SK-N-SH treated with all-trans-retinoic acid at 6 μM for 48 hours (cell line): ENCODE measurements at places on chromosomes 2 and 18.
A peak's percentile ranks its signal among the peaks of the same experiment; 100 is the strongest.

DNA sequence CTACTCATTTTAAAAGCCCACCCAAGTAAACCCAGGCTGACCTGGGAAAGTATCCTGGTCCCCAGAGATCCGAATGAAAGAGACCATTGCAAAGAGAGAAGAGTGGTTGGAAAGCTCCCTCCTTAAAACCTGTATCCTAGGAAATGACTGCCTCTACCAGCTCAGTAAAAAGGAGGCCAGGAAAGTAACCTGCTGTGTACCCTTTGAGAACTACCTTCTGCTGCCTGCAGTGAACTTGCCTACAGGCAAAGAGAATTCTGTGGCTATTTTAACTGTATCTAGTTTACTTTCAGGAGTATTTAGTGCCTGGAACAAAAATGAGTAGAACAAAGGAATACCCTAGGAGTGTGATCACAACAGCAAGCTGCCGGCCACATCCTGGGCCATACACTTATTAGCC is 641.7 kb upstream of the NRXN1 start:
- ATAC-seq = no peak

DNA sequence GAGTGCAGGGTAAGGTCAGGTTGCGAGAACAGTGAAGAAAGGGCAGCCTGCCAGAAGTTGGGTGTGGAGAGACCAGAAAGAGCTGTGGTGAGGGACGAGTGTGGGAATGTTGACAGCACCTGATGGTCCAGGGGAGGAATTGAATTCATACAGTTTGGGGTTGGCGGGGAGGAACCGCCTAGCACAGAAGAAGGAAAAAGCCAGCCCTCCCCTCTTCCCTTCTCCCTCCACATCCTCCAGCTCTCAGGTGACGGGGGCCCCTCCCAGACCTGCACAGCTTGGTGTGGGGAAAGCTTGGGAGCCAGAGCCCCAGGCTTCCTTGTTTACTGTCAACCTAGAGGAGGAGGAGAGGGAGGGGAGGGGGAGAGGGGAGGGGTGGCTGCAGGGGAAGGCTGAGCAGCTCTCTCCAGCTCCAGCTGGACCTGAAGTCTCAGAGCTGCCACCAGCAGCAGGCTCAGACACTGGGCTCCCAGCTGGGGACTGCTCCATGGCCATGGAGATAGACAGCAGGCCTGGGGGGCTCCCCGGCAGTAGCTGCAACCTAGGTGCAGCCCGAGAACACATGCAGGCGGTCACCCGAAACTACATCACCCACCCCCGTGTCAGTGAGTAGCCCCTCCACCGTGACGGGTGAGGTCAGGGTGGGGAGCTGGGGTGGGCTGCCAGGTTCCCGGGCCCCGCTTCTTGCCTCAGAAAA is at the start of gene ATP6V1B1:
TSS of gene ATP6V1B1 (plus strand) at position 433 of the 697 bp plus-strand sequence. CDS start at position 488, 55 bp downstream.
- no peak for ATAC-seq

DNA sequence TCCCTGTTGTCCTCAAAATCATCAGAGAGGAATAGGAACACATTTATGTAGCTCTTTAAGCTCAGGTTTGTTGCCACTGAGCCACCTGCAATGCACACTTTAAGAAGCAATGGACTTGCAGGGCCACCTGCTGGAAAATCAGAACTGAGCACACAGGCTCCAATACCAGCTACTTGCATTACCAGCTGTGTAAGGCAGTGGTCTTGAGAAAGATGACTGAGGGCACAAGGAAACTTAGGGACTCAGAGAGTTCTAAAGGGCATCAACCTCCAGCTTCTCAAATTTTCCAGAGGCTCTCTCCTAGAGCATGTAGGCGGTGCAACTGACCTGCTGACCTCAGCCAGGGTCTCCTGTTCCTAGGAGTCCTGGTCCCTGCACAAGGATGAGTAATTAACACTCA is 2.5 kb upstream of the CNDP2 start:
- no peak for ATAC-seq

GRCh38 chr2:171669121-171669520 is 18.1 kb upstream of the DYNC1I2 start:
- no peak for ATAC-seq

DNA sequence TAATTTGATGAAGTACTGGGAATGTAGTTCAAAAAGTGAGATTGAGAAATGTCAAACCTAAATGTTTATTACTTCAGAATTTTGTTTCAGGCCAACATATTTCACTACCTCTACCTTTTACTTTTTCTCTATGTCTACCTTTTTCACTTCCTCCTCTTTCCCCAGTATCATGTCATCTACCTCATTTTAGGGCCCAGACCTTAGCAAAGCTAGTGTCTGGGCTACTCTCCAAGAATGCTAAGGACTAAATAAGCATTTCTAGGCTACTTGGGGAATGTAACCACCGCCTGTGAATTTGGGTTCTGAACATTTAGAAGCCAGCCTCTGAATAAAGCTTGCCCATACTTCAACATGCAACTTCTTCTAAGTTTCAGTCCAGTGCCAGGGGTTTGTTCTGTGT is 330.4 kb downstream of the SLC4A3 start:
- no peak for ATAC-seq

- peak; percentile 31 for ATAC-seq
These were observed 181.9 kb downstream of the MEMO1 start for GRCh38 chr2:31828891-31829290.

- no peak for ATAC-seq
These were observed 36.6 kb downstream of the SFT2D3 start for GRCh38 chr2:127737892-127738291.

DNA sequence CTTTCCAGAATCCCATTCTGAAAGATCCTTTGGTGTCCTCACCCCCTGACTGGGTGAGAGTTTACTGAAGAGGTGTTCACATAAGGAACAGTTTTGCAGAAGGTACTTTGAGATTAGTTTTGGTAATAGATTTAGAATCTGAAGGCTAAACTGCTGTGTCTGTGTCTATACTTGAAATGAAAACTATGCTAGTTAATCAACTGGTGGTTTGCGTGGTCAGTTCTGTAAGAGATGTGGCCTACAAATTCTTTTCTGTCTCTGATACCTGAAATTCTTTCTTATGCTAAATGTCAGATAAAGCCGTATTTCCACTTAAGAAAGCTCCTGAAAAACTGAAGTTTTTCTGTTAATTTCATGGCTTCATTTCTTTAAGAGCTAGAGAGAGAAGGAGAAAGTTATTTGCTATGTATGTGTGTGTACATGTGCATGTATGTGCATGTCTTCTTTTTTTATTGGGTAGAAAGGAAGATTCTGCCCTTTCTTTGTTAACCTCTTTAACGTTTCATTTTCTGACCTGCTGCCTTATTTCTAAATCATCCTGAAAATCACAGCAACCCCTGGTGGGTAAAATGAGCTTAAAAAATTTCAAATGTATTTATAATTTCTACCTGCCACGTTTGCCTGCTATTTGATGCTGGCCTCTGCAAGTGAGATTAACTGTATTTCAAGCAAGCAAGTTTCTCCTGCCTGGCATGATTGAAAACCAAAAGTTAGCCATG is 552.0 kb upstream of the NRP2 start:
- ATAC-seq = no peak

GRCh38 chr2:187187519-187187918 is 260.5 kb downstream of the CALCRL start:
- no peak for ATAC-seq

GRCh38 chr2:200943527-200944105 is 19.8 kb downstream of the ORC2 start:
- no peak for ATAC-seq

- ATAC-seq = peak; percentile 71
These were observed 64.6 kb downstream of the SPTBN1 start for GRCh38 chr2:54520687-54521086.

- no peak for ATAC-seq
These were observed 100.1 kb downstream of the SLC25A12 start for GRCh38 chr2:171793691-171794678.

DNA sequence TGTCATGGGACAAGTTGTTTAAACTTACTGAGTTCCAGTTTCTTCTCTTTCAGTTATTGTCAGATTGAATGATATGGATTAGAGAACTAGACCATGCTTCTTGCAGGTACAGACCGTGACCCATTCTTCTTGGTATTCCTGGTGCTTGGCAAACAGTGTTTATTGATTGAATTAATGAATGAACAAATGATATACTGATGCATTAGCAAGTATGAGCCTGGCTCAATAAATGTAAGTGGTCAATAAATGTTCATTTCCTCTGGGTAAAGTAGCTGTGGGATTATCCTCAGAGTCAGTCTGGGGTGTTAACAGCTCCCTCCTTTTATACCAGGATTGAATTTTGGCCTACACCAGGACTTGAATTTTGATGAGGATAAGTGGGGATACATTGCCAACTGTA is 160.2 kb downstream of the ZEB2 start:
- ATAC-seq = no peak

GRCh38 chr2:189651284-189651683 is 10.0 kb upstream of the ASNSD1 start:
- no peak for ATAC-seq

DNA sequence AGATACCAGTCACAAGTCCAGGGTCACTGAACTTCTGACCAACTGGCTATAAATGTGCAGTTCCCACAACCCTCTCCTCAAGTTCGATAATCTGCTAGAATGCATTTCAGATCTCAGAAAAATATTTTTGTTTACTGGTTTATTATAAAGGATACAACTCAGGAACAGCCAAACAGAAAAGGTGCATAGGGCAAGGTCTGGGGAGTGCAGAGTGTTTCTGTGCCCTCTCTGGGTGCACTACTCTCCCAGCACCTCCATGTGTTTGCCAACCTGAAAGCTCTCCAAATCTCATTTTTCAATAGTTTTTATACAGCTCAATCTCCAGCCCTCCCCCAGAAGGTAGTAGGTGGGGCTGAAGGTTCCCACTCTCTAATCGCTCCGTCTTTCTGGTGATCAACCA is 85.2 kb downstream of the SKA1 start:
- ATAC-seq = no peak

DNA sequence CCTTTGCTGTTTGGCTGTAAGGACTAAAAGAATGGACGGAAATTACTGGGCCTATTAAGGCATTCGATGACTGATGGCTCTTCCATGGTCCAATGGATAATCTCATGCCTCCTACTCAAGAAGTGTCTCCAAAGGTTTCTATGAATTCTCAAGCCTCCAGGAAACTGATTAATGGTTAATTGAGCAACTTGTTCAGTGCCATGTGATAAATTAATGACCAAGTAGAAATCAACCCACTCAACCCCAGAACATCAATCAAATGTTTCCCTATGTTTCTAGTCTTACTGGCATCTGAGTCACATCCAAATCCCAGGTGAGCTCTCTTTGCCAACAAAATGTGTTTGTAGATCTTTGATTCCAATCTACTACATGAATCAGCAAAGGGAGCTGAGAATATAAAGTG is 103.6 kb downstream of the NXPH2 start:
- ATAC-seq = no peak

GRCh38 chr2:165933211-165933910 is 20.2 kb downstream of the TTC21B start:
- ATAC-seq = no peak

- peak; percentile 65 for ATAC-seq
These were observed 11.6 kb downstream of the NOL10 start for GRCh38 chr2:10678225-10678624.

- no peak for ATAC-seq
These were observed 85.6 kb downstream of the INPP5D start for GRCh38 chr2:233145726-233146125.

DNA sequence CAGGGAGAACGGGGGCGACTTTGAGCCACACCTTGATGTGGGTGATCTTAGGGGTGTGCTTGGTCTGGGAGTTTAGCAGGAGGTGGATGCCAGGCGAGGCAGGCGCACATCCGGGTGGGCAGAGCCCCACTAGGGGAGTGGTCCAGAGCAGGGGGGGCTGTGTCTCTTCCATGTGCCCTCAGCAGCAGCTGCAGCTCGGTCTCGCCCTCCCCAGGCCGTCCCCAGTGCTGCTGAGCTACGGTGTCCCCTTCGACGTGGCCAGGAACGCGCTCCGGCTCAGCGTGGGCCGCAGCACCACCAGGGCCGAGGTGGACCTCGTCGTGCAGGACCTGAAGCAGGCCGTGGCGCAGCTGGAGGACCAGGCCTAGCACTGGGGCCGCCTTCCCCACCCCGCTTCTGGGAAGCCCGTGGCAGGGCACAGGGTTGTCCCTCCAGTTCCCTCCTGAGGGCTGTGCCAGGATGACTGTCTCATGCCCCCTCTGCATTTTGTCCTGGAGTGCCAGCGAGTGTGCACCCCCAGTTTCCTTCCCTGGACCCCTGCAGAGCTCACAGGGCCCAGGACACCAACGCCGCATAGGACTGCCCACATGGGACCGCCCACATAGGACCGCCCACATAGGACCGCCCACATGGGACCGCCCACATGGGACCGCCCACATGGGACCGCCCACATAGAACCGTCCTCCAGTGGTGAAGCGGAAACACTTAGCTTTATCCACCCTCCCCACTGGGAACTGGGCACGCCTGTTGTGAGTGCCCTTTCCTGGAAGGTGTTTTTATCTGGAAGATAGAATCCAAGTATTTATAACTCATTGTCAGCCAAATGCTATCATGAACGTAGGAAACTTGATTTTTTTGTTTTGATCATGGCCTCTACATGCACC is 1.9 kb upstream of the ESPNL start:
- ATAC-seq = peak; percentile 79

DNA sequence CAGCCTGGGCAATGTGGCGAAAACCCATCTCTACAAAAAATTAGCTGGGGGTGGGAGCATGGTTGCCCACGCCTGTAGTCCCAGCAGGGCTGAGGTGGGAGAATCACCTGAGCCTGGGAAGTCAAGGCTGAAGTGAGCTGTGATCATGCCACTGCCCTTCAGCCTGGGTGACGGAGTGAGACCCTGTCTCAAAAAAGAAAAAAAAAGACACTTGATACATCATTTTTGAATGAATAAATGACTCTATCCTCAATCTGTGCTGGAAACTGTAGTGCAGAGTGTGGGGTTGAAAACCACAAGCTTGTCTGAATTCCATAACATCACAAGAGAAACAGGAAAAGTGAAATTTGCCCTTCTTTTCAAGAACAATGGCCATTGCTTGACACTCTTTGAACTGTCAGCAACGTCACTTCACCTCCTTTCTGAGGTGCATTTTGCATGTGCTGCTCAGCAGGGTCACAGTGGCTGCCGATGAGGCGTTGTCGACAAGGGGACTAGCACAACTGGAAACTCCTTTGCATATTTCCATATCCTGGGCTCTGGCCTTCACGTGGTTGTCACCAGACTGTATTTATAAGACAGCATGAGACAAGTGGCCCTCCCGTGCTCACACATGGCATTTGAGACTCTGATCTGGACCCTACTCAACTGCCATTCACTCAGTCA is 54.2 kb downstream of the DDX1 start:
- no peak for ATAC-seq

DNA sequence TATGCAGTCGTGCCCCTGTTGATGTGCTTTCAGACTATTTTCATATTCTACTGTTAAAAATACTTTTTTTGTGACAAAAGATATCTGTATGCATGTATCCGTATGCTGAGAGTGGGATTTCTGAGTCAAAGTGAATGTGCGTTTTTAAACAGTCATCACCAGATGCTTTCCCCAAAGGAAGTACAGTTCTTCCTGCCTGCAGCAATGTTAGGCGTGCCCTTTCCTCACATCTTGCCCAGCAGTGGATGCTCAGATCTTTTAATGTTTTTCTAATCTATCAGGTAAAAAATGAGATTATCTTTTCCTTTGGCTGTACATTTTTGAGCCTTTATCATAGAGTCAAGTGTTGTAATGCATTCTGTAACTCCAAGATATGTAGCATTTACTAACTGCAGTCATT is 111.7 kb downstream of the PTPRM start:
- ATAC-seq = no peak

GRCh38 chr2:30039101-30039500 is 107.7 kb upstream of the YPEL5 start:
- ATAC-seq = no peak

GRCh38 chr18:7572822-7573221 is 5.7 kb downstream of the PTPRM start:
- ATAC-seq = no peak
